Head of caudate nucleus (tissue), 42 donors: ENCODE measurements at places on chromosomes 11 and 22.

GRCh38 chr22:36741204-36741793 lies 34.6 kb downstream of the IFT27 start:
- no peak for DNase-seq

GRCh38 chr11:127972816-127973215 lies 614.5 kb downstream of the ETS1 start:
- DNase-seq = no peak

- no peak for DNase-seq
Measured at GRCh38 chr22:19984201-19984753, 32.3 kb downstream of the ARVCF start.

DNA sequence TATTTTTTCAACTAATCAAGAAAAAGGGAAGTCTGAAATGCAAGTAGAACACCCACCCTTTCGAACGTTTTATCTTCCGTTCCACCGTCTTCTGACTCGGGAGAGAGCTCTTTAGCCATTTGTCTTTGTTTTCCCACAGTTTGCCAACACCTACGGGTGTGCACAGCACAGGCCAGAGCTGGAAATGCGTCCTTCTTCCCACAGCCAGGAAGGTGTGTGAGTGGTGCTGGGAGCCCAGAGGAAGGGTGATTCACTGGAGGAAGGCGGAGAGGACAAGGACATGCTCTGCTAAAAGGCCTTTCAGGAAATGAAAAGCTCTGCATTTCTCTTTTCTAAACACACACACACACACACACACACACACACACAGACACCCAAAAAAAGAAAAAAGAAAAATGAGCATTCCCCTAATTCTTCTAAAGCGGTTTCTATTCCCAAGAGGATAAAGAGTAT lies 18.5 kb downstream of the ENDOD1 start:
- peak; percentile 45 for DNase-seq

DNA sequence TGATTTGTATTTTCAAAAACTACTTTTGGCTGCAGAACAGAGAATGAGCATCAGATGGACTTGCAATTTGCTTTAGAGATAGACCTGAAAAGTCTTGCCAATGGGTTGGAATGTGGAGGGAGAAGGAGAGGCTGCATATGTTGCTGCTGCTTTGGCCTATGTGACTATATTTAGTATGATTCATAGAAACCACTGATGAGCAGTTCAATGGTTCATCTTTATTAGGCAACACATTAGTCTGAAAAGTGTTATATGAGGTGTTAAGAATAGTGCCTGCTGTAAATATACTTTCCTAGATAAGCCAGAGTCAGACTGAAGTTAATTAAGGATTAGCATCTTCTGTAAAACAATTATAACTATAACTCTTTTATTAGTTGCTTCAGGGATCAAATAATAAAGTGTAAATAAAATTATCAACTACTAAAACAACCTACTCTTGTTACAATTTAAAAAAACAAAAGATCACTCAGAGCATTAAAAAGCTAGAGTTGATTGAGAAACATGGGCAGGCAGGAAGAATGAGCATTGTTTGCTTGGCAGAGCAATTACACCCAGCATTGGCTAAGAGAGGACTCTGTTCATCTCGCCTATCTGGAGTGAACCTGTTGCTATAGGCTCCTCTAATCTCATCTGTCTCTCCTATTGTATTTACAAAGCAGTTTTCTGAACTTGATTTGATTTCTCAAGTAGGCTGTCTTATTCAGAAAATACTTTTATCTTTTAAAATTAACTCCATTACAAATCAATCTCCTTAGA lies 36.3 kb downstream of the HORMAD2 start:
- DNase-seq = no peak

DNA sequence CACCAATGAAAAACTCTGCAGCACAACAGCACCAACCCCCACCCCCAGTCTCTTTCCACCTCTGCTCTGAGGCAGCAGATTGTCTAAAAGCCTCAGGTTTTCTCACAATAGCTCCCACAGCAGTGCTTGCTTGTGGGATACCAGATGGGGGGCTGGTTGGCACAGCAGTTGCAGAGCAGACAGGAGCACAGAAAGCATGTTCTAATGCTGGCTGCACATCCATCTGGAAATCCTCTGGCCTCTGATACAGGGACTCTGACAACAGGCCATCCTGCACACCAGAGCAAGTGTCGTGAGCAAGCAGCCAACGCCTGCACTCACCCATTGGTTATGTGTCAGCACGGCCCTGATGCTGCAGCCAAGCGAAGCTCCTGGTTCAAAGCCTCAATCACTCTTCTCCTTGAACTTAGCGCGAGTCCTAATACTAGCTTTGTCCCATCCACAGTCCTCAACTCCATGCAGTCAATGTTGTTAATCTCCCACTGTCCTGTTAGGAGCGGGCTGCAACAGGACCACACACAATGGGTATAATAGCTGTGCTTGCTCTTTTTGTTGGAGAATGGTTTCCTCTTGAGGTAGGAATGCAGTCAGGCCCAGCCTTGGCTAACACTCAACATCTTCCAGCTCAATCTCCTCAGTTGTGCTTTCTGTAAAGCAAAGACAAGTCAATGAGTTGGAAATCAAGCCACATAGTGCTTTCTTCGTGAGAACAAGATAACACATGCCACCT lies 30.3 kb downstream of the VSTM5 start:
- no peak for DNase-seq

- DNase-seq = peak; percentile 34
Measured at GRCh38 chr22:41446057-41446501, 522 bp downstream of the TOB2 start.

GRCh38 chr22:36197065-36197440 lies 4.6 kb downstream of the APOL4 start:
- no peak for DNase-seq

DNA sequence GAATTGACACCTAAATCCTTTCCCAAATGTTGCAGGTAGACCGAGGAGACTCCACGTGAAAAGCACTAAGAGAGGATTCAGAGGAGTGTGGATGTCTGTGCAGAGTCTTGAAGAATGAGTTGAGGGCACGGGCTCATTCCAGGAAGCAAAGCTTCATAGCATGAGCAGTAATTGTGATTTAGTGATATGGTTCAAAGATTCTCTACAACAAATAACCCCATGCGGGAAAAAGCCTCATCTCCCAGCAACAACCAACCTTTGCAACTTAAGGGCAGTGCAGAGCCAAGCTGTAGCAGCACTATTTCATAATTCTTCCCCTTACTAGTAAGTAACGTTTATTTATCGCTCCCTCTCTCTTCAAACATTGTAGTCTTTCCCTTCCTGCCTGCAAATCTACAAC lies 87.5 kb upstream of the CLMP start:
- DNase-seq = no peak

DNA sequence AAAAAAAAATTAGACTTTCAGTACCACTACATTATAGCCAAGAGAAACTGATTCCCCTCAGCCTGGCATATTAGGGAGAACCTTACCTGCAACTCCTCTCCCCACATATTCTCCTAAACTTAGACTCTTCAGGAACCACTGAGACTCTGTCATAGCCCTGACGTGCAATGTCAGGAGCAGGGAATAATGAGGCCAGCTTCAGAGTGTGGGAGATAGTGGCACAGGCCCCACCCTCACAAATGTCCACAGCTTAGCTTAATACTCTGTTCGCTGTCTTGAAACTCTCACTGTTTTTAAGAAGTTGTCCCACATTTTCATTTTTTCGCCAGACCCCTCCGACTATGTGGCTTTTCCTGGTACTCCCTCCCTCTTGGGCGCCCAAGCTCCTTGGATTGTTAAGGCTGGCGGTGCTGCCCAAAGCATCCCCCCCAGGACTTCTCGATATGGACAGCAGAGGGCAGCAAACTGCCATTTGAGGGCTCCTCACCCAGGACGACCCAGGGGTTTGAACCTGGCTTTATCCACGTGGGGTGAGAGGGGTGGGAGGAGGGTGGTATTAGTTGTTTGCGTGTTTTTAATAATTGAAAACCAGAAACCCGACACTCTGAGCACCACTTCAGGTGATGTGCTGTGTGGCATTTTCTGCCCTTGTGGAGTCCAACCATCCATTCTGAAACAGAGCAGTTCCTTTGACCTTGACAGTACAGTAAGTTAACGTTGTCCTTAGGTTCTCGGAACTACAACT lies 45.2 kb upstream of the RASSF10 start:
- DNase-seq = peak; percentile 64

- DNase-seq = no peak
Measured at GRCh38 chr11:77403211-77403610, 70.7 kb downstream of the PAK1 start.

- DNase-seq = peak; percentile 72
Measured at GRCh38 chr22:39630721-39631120, 60.2 kb downstream of the CACNA1I start.

GRCh38 chr11:60338053-60338452 lies 11.0 kb downstream of the MS4A6E start:
- DNase-seq = no peak

GRCh38 chr22:50361222-50361621 lies 18.1 kb downstream of the PPP6R2 start:
- no peak for DNase-seq

DNA sequence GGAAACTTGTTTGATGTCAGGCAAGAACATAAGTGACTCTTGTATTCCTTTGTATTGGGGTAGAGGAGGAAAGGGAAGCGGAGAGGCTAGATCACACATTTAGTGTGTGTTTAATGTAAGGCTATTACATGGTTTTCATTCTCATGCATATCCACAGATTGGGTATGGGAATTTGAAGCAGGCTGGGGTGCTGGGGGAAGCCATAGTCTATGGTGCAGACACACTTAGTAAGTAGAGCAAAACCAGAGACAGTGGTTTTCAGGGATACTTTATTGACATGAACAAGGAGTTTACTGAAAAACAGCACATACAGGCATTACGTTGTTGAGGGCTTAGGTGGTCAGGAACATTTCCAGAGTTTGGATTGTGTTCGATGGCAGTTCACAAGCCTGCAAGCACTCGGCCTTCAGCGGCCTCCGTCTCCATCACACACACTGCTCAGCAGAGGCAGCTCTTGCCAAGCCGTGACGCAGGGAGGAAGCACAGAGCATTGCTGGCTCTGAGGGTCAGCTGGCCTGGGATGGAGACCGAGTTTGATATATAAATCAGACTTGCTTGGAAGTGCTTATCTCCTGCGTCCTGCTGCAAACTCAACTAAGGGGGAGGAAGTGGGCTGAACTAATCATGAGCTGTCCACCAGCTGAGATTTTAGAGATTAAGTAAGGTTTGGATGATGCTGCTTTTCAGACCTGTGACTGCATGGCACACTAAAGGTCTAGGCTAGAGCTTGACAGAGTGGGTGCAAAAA lies 25.3 kb downstream of the SCN3B start:
- DNase-seq = peak; percentile 28

DNA sequence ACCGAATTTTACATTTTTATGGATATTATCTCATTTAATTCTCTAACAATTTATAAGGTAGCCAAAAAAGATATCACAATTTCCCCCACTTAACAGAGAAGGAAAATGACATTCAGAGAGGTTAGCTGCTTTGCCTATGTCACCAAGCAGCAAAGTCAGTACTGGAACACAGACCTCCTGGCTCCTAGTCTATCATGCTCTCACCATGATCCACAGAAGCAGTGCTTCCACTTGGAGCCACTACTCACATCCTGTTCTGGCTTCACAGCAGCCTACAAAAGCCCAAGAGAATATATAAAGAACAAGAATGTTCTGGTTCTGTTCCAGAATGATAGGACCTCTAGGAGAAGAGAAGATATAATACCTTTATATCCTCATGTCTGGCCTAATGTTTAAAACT lies 59.5 kb upstream of the SCUBE2 start:
- no peak for DNase-seq

DNA sequence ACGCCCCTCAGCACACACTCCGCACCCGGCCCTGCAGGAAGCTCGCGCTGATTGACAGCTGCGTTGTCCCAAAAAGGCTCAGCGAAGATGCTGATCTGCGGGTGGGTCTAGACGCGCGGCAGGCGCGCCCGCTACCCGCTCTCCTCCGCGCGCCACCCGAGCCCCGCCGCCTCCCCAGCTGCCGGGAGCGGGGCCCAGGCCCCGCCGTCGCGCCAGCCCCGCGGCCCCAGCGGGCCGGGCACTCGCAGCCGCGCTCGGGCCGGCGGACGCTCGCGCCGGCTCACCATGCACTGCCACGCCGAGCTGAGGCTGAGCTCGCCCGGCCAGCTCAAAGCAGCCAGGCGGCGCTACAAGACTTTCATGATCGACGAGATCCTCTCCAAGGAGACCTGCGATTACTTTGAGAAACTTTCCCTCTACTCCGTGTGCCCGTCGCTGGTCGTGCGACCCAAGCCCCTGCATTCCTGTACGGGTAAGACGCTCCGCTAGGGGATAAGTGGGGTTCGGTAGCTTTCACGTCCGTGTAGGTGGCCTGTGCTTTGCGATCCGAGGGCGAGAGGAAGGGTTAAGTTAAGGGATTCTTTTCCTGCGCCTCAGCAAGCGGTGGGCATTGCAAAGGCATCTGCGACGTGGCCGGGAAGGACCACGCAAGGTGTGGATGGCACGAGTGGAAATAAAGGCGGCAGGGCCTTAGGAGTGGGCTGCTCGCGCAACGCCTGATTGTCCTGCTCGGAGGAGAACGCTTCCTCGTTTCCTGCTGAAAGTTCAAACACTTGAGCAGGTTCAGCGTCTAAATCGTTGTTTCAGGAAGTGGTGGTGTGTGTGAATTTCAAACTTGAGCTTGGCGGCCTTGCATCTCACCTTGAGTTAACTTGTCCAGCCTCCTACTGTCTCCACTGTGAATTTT lies at the start of gene BARX2:
Gene BARX2 (plus strand): TSS at position 98 of the 907 bp plus-strand sequence. CDS start 188 bp downstream, at position 286.
- DNase-seq = peak; percentile 70

GRCh38 chr22:19765477-19766239 lies 5.1 kb downstream of the TBX1 start:
- no peak for DNase-seq

- DNase-seq = no peak
Measured at GRCh38 chr22:42301742-42302102, 31.3 kb upstream of the TCF20 start.

- no peak for DNase-seq
Measured at GRCh38 chr22:46162771-46163556, 12.6 kb downstream of the PPARA start.

DNA sequence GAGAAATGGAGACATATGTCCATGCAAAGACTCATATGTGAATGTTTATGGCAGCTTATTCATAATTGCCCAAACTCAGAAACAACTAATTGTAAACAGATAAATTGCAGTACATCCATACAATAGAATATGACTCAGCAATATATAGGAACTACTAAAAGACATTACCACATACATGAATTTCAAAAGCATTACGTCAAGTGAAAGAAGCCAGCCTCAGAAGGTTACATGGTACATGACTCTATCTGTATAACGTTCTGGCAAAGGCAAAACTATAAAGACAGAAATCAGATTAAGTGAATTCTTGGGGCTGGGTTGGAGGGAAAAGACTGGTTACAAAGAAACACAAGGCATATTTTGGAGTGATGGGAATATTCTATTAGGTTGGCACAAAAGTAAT lies 7.2 kb downstream of the KCTD21 start:
- no peak for DNase-seq
